ENCODE measurements at places on chromosomes 16 and 17.

GRCh38 chr17:28728364-28729200, at the start of gene NEK8:
TSS of gene NEK8 (plus strand) at chr17:28728788. CDS start at chr17:28728814, 26 bp downstream.
- peak; percentile 93 for DNase-seq

GRCh38 chr17:73142872-73143381, 21.9 kb upstream of the SSTR2 start:
- no peak for DNase-seq

GRCh38 chr17:42124256-42124655, 1.7 kb downstream of the HSPB9 start:
- DNase-seq: no peak

DNA sequence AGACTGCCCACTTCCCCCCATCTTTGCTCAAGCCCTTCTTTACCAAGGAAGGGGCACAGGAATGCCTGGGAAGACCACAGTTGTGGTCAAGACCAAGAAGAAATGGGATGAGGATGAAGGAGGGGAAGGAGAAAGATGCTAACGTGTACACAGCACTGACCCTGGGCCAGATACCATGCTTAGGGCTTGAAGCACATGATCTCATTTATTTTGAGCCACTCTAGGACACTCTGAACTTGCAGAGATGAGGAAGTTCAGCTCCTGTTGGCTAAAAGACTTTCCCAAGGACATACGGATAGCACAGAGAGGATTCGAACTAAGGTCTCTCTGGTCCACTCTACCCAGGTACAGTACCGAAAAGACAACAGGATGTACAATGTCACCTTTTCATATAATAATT, 42.6 kb downstream of the PIK3R5 start:
- DNase-seq: no peak

DNA sequence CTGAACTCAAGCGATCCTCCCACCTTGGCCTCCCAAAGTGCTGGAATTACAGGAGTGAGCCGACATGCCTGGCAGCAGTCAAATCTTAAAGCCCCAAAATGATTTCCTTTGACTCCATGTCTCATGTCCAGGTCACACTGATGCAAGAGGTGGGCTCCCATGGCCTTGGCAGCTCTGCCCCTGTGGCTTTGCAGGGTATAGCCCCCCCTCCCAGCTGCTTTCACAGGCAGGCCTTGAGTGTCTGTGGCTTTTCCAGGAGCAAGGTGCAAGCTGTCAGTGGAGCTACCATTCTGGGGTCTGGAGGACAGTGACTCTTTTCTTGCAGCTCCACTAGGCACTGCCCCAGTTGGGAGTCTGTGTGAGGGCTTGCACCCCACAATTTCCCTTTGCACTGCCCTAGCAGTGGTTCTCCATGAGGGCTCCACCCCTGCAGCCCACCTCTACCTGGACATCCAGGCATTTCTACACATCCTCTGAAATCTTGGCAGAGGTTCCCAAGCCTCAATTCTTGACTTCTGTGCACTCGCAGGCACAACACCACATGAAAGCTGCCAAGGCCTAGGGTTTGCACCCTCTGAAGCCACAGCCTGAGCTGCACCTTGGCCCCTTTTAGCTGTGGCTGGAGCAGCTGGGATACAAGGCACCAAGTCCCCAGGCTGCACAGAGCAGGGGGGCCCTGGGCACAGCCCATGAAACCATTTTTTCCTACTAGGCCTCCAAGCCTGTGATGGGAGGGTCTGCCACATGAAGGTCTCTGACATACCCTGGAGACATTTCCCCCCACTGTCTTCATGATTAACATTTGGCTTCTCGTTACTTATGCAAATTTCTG, 79.3 kb upstream of the ARL4D start:
- DNase-seq: no peak

- no peak for DNase-seq
Observed at GRCh38 chr16:85091522-85091910, 20.8 kb downstream of the CIBAR2 start.

GRCh38 chr17:63279498-63280230, 166.4 kb downstream of the CYB561 start:
- DNase-seq: no peak

DNA sequence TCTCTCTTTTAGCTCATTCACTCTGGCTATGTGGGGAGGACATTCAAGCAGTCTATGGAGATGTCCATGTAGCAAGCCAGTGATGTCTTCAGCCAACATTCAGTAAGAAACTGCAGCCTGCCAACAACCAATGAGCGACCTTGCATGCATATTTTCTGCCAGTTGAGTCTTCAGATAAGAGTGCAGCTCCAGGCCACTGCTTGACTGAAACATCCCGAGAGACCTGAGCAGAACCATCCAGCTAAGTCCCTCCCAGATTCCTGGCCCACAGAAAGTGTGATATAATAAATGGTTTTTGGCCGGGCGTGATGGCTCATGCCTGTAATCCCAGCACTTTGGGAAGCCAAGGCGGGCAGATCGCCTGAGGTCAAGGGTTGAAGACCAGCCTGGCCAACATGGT, 10.5 kb upstream of the C17orf58 start:
- no peak for DNase-seq

DNA sequence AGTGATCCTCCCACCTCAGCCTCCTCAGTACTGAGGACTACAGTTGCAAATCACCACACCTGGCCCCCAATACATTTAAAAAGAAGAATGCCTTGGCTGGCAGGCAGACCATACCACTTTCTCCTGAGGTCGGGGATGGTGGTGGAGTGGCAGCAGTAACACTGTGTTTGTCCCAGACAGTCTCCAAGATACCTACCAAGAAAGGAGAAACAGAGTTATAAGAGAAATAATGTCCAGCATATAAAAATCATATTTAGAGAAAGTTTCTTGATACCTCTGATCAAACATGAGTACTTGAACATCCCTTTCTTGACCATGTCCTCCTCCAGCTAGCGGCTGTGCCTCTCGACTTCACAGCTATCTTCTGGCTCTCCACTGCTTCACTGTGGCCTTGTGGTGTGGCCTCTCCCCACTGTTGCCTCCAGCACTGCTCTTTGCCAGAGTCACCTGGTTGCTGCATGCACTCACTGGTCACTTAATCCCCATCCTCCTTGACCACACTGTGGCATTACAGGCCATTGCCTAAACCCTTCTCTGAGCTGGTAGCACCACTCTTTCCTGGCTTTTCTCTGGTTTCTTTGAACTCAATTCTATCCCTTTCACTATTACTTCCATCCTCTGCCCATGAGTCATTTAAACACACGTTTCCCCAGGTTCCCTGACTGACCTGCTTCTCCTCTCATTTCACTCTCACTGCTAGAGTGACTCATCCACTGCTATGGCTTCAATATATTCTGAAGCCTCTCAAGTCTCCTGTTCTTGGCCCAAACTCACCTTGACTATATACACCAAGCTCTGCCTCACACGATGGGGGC, 45.2 kb downstream of the XPO6 start:
- no peak for DNase-seq

DNA sequence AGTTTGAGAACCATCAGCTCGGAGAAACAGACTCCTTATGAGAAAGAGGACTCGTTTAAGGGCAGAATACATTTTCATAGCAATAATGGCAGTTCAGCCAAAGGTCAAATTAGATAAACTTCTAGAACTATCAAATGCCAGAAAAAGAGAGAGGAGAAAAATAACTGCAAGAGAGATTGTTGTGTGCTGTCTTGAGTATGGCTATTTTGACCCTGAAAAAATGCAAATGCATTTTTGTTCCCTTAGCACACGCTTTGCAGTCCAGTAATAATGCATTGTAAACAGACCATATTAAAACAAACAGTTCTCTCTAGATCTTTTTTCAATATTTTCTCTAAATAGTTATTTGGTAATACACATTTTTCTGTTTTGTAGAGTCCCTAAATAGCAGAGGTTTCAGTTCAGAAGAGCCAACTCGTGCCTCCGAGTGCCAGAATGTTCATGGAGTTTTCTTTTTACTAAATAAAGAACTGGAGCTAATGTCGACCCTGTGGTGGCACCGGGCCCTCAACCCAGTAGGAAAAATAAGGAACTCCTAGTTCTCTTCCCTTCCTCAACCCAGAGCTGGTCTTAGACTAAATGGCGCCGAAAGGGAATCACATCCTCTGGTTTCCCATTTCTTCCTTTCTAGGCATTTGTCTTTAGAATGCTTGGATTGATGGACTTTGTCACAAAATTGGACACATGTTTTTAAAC, 298.0 kb downstream of the MAP2K4 start:
- peak; percentile 9 for DNase-seq
